Spleen (tissue), 13 donors: ENCODE measurements at places on chromosomes 1 and 21. TPM values are rescaled to one million over a fixed set of nuclear protein-coding genes. Genes with fewer than 3 reads are reported as not detected.

Gene CAPZA1
- total RNA-seq: 192 TPM

Gene LCE2C
- total RNA-seq: not detected

Gene RPAP2
- total RNA-seq: 10.7 TPM

Gene PHLDA3
- total RNA-seq: 4.0 TPM

Gene LCE1D
- total RNA-seq: not detected

Gene LCE4A
- total RNA-seq: not detected

Gene TESK2
- 10.1 TPM for total RNA-seq

Gene CD1C
- total RNA-seq: 17.4 TPM

Gene SLC25A33
- total RNA-seq: 2.4 TPM

Gene PFDN2
- total RNA-seq: 38.5 TPM

Gene RHD
- 2.0 TPM for total RNA-seq

Gene TSPEAR
- not detected for total RNA-seq

Gene ARHGAP29
- total RNA-seq: 124 TPM

Gene ESPN
- 2.2 TPM for total RNA-seq

Gene FMO5
- total RNA-seq: 9.6 TPM

Gene TRIM67
- total RNA-seq: not detected

Gene LEPR
- total RNA-seq: 9.1 TPM

Gene CELSR2
- total RNA-seq: 0.79 TPM

Gene PEX11B
- total RNA-seq: 33.5 TPM

Gene RAP1GAP
- total RNA-seq: 0.69 TPM

Gene KCNN3
- 8.3 TPM for total RNA-seq

Gene HCRTR1
- not detected for total RNA-seq

Gene MTF1
- total RNA-seq: 10.4 TPM

Gene RAB25
- 0.70 TPM for total RNA-seq

Gene SLC45A1
- total RNA-seq: 2.9 TPM

Gene DNALI1
- total RNA-seq: 1.7 TPM

Gene TMEM269
- 0.28 TPM for total RNA-seq

Gene OR2AK2
- 1.6 TPM for total RNA-seq

Gene TRIM46
- 1.6 TPM for total RNA-seq

Gene SPRR2G
- not detected for total RNA-seq

Gene HYI
- 24.2 TPM for total RNA-seq

Gene PRKAA2
- total RNA-seq: 3.9 TPM

Gene DRAXIN
- 0.09 TPM for total RNA-seq

Gene SV2A
- total RNA-seq: 2.6 TPM
